ENCODE measurements at places on chromosomes 7 and 10. TPM values are rescaled to one million over a fixed set of nuclear protein-coding genes. Genes with fewer than 3 reads are reported as not detected.

ASB4 gene
- 0.47 TPM for total RNA-seq

AOAH gene
- total RNA-seq = 0.10 TPM

NCOA4 gene
- total RNA-seq = 101 TPM

GSTO1 gene
- 202 TPM for total RNA-seq

EFCAB10 gene
- 3.6 TPM for total RNA-seq

PLA2G12B gene
- total RNA-seq = not detected

CCDC172 gene
- total RNA-seq = not detected

CRTAC1 gene
- total RNA-seq = not detected

EBLN1 gene
- total RNA-seq = not detected

CNTNAP2 gene
- 0.15 TPM for total RNA-seq

MYO1G gene
- not detected for total RNA-seq

DNAJC9 gene
- total RNA-seq = 42.5 TPM

GRM3 gene
- total RNA-seq = not detected

GFRA1 gene
- 0.92 TPM for total RNA-seq

MPP7 gene
- total RNA-seq = 0.38 TPM

SPDYE11 gene
- 0.54 TPM for total RNA-seq

COL13A1 gene
- 0.20 TPM for total RNA-seq

CFTR gene
- not detected for total RNA-seq

SRGN gene
- 2,302 TPM for total RNA-seq

GPC2 gene
- total RNA-seq = 2.9 TPM

SEC61G gene
- total RNA-seq = 141 TPM

BUD23 gene
- 231 TPM for total RNA-seq

STK31 gene
- 3.1 TPM for total RNA-seq

MBL2 gene
- total RNA-seq = not detected

TSPAN13 gene
- 31.4 TPM for total RNA-seq

LRRC4 gene
- total RNA-seq = not detected

TWIST1 gene
- not detected for total RNA-seq

AGAP9 gene
- total RNA-seq = 3.6 TPM

C10orf62 gene
- 0.12 TPM for total RNA-seq

TMEM130 gene
- not detected for total RNA-seq

PHKG1 gene
- not detected for total RNA-seq

NUTM2E gene
- not detected for total RNA-seq

MSS51 gene
- total RNA-seq = 0.43 TPM

KIAA1549 gene
- 7.5 TPM for total RNA-seq

MRC1 gene
- 0.14 TPM for total RNA-seq

MKI67 gene
- total RNA-seq = 26.0 TPM

HOXA5 gene
- 7.5 TPM for total RNA-seq

ANKRD26 gene
- 4.7 TPM for total RNA-seq

PMS2 gene
- 20.4 TPM for total RNA-seq

PRPS1L1 gene
- not detected for total RNA-seq

BICC1 gene
- total RNA-seq = 0.49 TPM

RET gene
- 0.02 TPM for total RNA-seq

CFAP70 gene
- total RNA-seq = 0.32 TPM

ZSWIM8 gene
- 32.4 TPM for total RNA-seq

NANOS1 gene
- 1.8 TPM for total RNA-seq

TMEM225B gene
- total RNA-seq = 1.1 TPM

EGR2 gene
- 0.32 TPM for total RNA-seq

RNF32 gene
- total RNA-seq = 1.4 TPM

PNLIPRP2 gene
- total RNA-seq = not detected

FAM221A gene
- total RNA-seq = 3.3 TPM

CFAP46 gene
- 2.1 TPM for total RNA-seq

PNLIP gene
- total RNA-seq = not detected

SFXN4 gene
- 50.7 TPM for total RNA-seq
